ENCODE measurements at places on chromosomes 12 and 14.
A peak's percentile ranks its signal among the peaks of the same experiment; 100 is the strongest.

DNA sequence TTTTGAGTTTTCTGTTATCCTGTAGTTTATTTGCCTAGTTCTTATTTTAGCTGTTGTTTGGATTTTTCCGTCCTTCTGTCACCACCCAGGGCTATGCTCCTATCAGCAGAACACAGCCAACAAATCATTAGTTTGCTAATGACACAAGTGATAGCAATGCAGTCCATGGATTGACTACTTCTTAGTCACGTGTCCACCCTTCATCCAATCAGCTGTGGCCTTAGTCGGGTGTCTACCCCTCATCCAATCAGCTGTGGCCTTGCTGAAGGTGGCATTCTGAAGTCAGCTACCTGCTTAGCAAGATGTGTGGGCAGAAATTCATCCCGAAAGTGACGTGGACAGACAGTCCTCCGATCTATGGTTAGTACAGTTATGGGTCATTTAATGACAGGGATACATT is 182.3 kb downstream of the GALC start:
- DNase-seq, result no peak

DNA sequence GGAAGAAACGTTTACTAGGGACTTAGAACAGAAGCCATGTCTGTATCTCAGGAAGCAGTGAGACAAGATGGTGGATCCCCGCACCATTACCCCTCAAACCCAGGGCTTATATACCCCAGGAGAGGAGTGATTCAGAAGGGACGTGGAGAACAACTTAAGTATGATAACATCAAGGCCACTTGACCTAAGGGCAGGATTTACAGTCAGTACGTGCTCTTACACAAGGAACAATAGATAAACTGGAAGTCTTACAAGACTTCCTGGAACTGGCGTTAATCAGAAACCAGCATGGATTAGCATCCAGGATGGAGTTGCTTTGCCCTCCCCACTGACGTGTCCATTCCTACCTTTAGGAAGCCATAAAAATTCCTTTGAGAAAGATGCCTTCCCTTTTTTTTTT is 8.6 kb upstream of the ETFBKMT start:
- DNase-seq, result no peak

DNA sequence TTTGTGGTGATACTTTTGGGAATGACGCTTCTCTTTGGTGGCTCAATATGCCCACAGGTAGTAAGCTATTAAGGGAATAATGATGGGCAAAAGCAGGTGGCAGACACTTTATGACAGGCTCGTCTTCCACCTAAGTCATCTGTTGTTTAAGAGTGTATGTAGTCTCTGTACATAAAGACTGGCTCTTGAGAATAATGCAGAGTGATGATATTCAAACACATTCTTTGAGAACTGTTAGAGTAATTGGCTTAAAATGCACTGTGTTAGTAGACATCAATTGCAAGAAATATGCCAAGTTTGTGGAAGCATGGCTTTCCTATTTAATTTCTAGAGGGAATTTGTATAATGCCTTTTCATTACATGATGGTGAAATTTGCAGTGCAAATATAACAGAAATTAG is 694.8 kb upstream of the MIS18BP1 start:
- DNase-seq, result no peak

GRCh38 chr12:121391619-121392324 is 8.1 kb upstream of the RNF34 start:
- peak; percentile 73 for DNase-seq

GRCh38 chr14:91144425-91145145 is 30.7 kb downstream of the DGLUCY start:
- no peak for DNase-seq

- DNase-seq, result no peak
These were observed 96.3 kb downstream of the PTPN11 start for GRCh38 chr12:112514926-112515642.

- peak; percentile 51 for DNase-seq
These were observed 6.0 kb downstream of the CLMN start for GRCh38 chr14:95313707-95314106.

GRCh38 chr12:44584625-44585024 is 291.5 kb downstream of the NELL2 start:
- DNase-seq, result no peak

GRCh38 chr12:112615196-112615595 is 176.4 kb upstream of the RPH3A start:
- DNase-seq, result no peak

DNA sequence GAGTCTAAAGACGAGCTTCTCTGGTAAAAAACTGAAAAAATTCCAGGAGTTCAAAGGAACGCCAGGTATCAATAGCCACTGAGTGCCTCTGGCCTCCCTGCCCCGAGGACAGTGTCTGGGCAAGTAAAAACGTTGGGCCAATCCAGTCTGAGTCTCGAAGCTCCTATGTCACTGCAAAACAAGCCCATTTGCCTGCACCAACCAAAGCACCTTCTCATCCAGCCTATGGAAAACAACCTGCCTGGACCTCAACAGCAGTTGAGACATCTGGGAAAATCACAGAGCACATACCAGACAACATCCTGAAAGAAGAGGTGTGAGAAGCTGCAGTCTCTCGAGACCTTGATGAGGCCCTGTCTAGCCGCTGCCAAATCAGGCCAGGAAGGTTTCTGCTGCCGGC is 56.6 kb downstream of the RNF34 start:
- DNase-seq, result no peak

GRCh38 chr12:120472521-120472920 is 3.0 kb upstream of the SRSF9 start:
- DNase-seq, result no peak

DNA sequence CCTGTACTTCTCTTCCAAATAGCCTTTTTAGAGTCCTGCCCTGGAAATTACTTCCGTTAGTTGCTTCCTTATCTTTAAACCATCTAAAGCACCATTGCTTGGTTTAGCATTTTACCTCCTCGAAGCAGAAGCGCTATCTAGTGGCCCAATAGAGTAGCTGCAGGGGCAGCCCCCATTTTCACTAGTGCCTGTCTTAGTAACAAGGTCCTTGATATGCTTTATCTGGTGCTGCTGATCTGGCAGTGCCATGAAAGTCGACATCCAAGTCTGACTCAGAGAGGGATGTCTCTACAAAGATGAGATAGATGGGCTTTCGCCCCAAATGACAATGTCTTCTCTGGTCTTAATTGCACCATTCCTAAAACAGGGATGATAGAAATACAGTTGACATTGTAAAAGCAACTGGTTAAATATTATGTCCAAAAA is 25.0 kb upstream of the CIT start:
- DNase-seq, result peak; percentile 93

DNA sequence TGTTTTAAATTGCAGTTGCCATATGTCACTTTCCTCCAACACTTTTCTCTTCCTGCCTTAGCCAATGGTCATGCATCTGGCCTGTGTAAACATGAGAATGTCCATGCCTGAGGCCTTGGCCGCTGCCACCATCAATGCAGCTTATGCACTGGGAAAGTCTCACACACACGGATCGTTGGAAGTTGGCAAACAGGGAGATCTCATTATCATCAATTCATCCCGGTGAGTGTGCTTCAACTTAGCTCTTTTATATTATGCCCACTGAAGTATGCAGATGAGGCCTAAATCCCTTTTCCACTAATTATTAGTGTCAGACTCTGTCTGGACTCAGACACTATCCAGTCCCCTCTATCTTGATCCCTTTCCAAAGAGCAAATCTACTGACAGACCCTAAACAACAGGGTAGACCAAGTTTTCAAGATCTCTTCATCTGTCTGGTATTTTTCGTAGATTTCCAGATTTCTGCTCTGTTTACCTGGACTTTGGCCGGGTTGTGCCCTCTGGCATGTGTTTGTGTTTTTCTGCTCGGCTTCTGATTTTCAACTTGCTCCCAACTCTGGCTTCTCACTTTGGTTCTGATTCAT is 23.2 kb downstream of the AMDHD1 start:
- DNase-seq, result no peak

DNA sequence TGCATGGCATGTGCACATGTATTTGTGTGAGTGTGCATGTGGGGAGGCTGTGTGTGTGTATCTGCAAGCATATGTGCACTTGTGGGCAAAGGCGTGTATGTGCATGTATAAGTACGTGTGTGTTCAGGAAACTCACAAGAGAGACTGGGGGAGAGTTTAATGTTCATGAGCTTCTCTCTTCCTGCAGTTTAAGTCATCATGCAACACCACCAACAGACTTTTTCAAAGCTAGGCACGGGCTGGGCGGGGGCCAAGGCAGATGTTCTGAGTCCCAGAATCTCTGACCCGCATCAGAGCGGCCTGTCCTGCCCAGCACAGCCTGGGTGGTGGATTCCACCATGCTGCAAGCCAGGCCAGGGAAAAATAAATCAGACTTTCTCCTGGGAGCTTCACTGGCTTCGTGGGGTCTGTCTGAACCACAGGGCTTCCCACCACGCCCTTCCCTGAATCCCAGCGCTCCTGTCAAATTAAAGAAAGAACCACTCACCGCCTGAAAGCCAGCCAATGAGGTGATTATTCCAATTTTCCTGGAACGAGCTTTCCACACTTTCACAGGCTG is 75.7 kb downstream of the PITPNM2 start:
- no peak for DNase-seq

DNA sequence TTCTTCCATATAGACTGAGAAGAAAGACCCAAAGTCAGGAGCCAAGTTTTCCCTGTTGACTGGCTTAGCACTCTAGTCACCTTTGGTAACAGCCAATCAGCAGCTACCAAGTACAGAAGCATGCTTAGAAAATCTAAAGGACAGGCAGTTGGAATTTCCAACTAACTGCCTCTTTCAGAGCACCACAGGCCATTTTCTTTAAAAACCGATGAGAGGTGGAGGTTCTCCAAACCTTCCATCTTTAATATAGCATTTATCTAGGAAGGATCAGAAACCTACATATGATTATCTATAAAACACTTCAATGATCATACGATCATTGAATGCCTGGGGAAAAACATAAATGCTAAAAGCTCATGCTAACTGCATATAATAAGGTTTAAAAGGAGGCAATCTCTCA is at the start of gene CATSPERB:
TSS of gene CATSPERB (minus strand) at position 101 of the 400 bp plus-strand sequence. CDS start 2,607 bp downstream, outside the sequence.
- no peak for DNase-seq

GRCh38 chr12:94286583-94287244 is 138.3 kb downstream of the PLXNC1 start:
- DNase-seq, result no peak

DNA sequence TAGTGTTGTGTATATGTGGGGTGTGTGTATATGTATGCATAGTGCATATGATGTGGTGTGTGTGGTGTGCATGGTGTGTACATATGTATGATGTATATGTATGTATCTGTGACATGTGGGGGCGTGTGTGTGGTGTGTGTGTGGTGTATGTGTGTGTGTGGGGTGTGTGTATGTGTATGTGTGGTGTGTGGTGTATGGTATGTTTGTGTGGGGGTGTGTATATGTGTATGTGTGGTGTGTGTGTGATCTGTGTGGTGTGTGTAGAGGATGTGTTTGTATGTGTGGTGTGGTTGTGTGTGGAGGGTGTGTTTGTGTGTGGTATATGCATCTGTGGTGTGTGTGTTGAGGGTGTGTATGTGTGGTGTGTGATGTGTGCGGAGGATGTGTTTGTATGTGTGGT is 61.6 kb downstream of the CLMN start:
- DNase-seq, result no peak

- no peak for DNase-seq
These were observed 3.8 kb downstream of the NR4A1 start for GRCh38 chr12:52054833-52055730.

DNA sequence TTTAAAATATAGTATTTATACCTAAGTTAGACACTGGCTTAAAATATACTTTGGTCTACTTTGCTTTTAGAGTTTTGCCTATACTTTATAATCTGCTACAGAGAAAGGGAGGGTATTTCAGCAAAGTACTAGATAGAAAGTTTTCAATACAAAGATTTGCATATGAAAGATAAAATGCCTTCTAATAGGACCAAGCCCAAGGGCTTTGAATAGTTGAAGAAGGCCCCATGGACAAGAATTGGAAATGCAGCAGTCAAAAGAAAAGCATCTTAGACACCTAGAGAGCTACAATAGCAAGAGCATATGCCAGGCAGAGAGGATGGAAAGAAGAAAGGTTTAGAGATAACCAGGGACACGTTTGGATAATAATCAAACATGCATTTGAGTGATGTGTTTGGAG is 83.1 kb upstream of the DNM1L start:
- no peak for DNase-seq

- no peak for DNase-seq
These were observed 23.2 kb upstream of the PSMA6 start for GRCh38 chr14:35268946-35269345.

DNA sequence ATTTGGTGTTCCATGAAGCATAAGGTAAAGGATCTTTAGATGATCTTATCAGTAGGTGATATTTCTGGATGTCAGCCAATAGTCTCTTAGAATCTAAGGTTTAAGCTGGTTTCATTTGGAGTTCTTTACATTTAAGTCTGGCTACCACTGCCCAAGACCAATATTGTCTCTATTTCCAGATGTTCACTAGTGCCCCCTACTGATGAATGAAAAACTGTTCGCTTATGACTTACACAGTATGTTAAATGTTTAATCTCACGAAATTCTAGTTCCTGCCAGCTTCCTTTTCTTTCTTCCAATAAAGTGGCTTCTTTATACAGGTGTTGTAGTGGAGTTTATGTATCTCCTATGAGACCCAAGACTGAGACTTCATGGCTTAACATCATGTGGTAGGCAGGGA is 31.8 kb upstream of the MIS18BP1 start:
- DNase-seq, result peak; percentile 42

- DNase-seq, result no peak
These were observed 236.6 kb downstream of the C12orf75 start for GRCh38 chr12:105567061-105567460.

DNA sequence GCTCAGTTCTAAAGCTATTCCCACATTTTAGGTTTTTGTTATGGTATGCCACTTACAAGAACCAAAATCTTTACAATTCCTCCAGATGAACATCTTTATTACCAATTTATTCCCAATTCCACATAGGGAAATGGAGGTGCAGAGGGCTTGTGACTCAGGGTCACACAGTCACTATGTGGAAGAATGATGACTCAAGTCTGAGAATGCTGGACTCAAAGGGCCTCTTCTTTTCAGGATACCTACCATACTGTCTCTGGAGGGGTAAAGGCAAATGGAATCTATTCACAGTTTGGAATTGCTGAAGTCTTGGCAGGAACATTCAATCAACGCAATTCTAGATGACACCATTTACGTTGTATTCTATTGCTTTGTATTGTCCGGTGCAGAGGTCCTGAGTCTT is 48.2 kb upstream of the MANSC4 start:
- DNase-seq, result no peak

GRCh38 chr12:90086281-90086680 is 377.6 kb upstream of the ATP2B1 start:
- no peak for DNase-seq

Measured in hematopoietic multipotent progenitor cell treated with erythropoietin and hydrocortisone succinate and interleukin-3 and kit ligand, for 6 days (in vitro differentiated cells).